Stimulated activated CD8-positive, alpha-beta memory T cell treated with anti-CD3 and anti-CD28 coated beads, Interleukin-2, amount 100 ng/mL, for 1 hour (primary cell): ENCODE measurements at places on chromosomes 6 and 20.

GRCh38 chr6:105005451-105005850 is 48.5 kb downstream of the LIN28B start:
- no peak for DNase-seq

GRCh38 chr6:5850848-5851255 is 155.9 kb downstream of the NRN1 start:
- DNase-seq: no peak

DNA sequence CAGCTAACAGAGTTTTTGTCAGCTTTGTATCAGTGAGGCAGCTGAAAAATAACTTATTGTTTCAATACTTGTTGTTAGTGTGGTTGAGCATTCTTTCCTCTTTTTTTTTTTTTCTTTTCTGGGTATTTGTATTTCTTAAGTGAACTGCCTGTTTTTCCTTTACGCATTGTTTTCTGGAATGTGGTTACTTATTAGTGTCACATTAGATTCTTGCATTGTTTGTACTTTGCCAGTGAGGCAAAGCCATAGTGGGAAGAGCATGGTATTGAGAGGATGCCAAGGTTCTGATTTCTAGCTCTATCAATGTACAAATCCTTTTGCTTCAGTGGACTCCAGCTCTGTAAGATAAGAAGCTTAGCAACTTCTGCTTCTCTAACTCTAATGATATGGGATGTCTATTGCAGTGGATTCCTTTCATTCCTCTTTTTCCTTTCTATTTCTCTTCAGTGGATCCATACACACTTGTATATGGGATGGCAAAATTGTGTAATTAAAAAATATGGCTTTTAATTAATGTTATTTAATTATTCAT is 3.9 kb downstream of the CDKAL1 start:
- DNase-seq: no peak

DNA sequence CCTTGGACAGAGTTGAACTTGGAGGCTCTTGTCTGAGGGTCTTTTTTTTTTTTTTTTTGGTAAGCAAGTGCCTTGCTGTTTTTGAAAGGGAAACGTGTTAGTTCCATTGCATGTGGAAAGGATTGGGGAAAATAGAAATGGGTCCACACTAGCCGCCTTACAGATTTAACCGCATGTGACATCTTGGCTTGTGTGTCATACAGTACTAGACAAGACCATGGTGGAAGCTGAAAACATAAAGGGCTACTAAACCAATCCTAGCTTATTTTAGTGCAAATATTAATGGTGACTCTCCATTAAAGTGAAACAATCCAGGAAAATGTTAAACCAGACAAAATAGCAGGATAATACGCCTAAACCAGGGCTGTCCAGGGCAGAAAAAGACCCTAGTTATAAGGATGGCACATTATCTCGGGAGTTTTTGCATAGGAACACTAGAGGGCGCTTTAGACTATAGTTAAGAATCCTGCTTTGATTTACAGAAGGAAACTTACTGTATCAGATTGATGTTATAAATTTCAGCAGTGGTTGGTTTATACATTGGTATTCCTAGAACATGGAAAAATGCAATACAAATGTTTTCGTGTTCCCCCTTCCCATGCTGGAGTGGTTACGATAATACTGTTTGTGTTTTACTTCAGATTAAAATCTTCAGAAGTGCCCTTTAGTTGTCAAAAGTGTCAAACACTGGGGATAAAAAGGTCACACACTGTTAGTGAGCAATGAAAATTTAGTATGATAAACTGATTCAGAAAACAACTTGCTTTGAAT is 59.8 kb upstream of the DEK start:
- DNase-seq: no peak

DNA sequence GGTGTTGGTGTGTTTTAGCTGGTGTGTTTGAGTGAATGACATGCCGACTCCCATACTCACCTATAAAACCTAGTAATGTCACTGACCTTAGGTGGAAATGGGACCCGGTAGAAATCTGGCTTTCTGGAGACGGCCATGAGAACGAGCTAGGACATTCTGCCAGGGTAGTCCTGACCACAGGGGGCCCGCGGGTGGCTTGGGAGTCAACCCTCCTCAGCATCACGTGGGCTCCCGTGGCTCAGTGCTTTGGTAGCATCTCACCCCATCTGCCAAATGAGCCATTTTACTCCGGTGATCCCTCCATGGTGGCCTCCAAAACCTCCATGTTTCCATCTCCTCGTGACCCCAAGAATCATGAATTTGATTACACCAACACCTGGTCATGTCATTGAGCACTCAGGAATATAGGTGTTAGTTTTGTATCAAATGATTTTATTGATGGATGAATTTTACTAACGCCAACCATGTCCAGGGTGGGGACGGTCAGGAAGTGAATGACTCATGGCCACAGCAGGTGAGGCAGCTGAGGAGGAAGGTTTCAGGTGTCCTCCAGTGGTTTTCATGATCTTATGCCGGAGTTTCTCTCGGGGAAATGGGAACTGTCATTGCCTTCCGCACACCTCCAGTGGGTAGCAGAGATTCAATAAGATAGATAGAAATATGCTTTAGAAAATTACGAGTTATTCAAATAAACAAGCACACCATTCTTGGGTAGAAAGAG is 195.0 kb downstream of the SYNDIG1 start:
- no peak for DNase-seq

DNA sequence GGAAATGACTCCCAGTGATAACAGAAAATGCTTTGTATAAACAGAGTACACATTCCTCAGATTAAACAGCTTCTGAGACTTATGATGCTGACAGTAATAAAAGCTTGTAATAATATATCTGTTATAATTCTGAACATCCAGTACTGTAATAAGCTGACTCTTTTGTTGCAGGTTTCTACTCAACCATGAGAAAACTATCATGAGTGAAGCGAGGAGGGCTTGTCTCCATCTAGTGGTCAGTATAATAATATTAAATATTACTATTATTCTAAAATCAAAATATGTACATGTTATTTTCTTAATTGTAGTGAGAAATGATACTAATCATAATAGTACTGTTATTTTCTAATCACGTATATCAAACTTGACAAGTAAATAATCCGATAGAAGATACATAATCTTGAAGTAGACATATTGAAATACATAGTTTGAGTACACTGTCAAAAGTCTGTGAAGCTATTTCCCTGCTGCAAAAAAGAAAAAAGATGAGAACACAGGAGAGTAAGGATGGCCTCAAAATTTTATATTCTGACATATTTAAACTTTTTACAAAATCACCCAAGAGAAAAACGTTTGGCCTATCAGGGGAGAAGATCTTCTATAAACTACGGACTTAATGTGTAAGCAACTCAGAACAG is 183.1 kb downstream of the MOXD1 start:
- no peak for DNase-seq

DNA sequence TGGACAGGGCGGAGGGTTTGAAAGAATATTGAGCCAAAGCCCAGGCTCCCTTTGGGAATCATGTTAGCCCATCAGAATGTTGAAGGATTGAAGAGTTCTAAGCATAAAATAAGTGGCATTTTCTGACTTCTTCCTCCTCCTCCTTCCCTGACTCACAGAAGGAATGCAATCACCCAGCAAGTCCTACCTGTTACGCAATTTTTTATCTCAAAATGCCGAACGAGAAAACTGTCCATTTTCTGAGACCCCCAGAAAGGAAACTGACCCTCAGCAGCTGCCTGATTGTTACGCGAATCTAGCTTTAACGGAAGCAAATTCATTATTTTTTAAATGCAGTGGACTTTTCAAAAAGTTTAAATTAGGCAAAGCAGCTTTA is 4.7 kb upstream of the DNAJC5 start:
- no peak for DNase-seq

- DNase-seq: no peak
Observed at GRCh38 chr6:35357677-35358076, 15.3 kb downstream of the PPARD start.

DNA sequence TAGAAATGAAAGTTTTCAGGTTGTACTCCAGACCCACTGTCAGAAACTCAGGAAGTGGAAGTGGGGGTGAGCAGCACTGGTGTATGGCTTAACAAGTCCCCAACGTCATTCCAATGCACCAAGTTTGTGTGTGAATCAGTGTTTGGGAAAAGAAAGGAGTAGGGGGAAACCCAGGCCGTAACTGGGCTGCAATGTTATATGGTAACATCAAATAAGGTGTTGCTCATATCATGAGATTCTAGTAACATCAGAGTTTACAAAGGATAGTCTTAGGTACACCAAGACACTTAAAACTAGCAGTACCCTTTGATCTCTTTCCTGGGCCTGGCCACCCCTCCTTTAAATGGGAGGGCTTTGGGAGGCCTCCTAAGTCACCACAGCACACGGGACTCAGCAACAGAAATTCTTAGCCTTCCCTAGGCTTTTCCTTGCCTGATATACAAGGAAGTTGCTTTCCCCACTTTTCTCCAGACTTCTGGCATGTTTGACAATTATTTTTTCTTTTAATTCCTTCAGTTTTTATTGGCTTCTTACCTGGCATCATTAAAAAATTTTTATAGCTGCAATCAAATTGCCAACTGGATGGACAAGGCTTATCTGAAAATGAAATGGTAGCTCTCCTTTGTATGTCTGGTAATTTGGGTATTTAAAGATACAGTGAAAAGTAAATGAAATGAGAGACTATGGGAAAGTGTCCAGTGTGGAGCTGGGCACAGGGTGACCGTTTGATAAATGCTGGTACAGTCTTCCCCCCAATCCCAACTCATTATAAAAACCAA is 15.1 kb downstream of the E2F3 start:
- no peak for DNase-seq

GRCh38 chr6:45420909-45421708 is 43.4 kb upstream of the SUPT3H start:
- no peak for DNase-seq

DNA sequence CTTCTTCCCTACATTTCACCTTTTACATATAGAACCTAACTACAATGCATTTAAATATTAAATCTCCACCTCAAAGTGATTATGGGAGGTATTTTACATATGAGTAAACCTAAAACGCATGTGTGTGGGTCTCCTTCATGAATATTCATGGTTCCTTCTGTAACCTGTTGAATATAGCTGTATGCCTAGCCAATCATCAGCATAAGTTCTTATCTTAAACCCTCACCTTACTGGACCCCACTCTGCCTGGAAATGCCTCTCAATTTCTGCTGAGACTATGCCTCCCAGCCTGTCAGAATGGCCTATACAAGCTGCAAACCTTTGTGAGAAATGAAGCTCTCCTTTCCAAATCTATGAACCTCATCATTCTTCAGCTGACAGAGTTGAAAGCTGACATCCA is 21.3 kb downstream of the CEP85L start:
- no peak for DNase-seq

DNA sequence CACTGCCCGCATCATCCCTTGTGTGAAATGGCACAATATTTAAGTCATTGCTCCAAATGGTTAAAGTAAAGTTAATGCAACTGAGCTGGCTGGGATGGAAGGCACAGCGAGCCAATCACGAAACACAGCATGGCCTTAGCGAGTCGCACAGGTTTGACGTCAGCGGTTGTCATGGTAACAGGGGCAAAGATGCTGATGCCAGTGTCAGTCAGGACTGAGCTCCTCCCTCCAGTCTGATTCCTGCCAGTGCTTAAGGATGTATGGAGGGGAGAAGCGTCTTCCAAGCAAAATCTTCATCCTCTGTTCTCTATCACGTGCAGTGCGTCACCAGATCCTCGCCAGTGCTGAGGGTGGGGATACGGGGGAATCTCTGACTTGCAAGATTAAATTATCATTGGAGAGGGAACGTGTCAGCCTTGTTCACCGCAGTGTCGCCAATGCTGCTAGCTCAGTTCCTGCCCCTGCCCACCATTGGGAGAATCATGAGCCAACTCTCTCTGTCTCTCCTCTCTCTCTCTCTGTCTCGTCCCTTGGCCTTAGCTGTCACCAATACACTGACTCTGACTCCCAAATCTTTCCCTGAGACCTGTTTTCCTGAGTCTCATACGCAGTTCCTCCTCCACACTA is 24.5 kb downstream of the TSPYL4 start:
- DNase-seq: no peak

GRCh38 chr6:33314515-33314942 is 651 bp upstream of the TAPBP start:
- DNase-seq: peak; percentile 47

DNA sequence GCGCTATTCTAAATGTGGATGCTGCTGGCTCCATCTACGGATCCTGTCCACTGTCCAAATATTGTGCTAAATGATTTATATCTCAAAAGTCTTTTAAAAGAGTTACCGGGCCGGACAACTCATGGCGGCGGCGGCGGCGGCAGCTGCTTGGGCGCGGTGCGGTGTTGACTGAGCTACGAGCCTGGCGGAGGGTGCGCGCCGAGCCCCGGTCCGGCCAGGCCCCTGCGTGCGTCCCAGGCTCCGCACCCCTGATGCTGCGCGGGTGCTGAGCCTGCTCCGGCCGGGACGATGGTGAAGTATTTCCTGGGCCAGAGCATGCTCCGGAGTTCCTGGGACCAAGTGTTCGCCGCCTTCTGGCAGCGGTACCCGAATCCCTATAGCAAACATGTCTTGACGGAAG is 303.4 kb downstream of the CENPW start:
- DNase-seq: no peak

- DNase-seq: no peak
Observed at GRCh38 chr6:15331143-15331542, 85.3 kb downstream of the JARID2 start.

DNA sequence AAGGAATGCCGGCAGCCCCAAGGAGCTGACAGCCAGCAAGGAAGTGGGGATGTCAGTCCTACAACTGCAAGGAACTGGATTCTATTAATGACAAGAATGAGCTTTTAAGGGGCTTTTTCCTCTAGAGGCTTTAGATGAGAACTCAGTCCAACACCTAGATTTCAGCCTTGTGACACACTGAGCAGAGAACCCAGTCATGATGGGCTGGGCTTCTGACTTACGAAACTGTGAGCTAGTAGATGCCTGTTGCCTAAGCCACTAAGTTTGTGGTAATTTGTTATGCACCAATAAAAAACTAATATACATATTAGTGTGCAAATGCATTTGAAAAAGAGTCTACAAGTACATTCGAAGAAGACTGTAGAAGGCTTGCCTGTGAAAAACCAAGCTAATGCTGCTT is 263.3 kb downstream of the SOX4 start:
- DNase-seq: no peak

DNA sequence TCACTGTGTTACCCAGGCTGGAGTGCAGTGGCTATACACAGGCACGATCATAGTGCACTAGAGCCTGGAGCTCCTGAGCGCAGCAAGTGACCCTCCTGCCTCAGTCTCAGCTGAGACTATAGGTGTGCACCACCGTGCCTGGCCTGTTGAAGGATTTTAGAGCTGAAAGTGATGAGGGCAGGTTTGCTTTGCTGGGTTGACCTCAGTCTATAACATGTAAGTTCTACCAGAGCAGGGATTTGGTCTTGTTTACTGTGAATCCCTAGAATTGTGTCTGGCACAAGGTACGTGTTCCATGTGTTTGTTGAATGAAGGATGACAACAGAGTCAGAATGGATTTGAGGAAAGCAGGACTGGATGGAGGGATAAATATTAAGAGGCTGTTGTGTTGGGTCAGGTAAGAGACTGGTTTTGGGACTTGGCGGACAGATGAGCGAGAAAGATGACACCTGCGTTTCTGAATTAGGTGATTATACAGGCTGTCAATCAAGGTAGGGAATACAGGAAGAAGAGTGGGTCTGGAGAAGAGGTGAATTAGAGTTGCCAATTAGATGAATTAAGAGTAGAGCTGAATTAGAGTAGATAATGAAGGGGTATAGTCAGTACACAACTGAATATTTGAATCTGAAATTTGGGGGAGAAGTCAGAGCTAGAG is 6.5 kb downstream of the ASXL1 start:
- DNase-seq: no peak

- no peak for DNase-seq
Observed at GRCh38 chr6:11318835-11319813, 86.7 kb upstream of the NEDD9 start.
